Stimulated activated CD8-positive, alpha-beta memory T cell treated with anti-CD3 and anti-CD28 coated beads, Interleukin-2, amount 100 ng/mL, for 1 hour (primary cell): ENCODE measurements at places on chromosomes 2 and 18.

DNA sequence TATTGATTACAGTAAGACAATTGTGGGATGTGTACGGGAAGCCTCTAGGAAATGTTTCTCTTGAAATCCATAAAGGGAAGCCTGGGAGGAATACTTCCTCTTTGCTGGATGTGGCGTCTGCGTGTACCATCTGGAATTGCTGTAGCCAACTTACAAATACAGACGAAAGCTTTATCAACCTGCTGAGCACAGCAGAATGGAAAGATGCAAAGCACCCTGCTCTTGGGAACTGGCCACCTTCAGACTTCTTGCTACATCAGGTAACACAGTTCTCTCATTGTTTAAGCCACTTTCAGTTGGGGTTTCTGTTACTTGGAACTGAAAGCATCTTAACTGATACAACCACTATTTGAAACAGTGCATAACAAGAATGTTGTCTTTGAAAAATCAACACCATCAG lies 213.8 kb downstream of the HRH4 start:
- DNase-seq = no peak

- DNase-seq = no peak
Measured at GRCh38 chr2:18425210-18425703, 135.2 kb downstream of the RDH14 start.

DNA sequence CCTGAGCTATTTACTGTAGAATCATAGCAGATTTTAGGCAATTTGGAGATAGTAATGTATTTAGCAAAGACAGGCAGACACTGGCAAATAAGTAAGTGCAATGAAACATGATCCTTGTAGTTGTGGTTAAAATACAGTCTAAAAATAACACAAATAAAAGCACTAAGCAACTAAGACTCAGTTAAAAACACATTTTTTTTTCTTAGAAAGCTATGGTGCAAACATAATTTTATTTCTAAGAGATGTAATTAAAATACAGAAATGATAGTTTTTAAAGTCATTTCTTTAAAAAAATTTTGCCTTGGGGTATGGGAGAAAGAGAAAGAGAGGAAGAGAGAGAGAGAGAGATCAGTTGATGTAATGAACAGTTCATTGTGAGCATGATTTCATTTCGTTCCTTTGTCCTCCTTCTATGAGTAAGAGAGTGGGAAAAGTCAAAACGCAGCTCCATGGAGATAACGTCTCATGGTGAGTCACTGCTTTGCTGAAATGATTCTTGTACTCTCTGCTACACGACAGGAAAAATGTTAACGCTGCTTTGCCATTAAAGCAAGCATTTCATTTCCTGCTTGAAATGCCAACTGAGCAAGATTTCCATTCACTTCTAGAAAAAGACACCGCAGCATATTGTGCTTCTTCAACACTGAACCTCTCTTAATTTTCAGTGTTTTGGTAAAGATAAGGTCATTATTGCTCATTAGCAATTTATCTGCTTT lies 61.3 kb upstream of the PGAP1 start:
- no peak for DNase-seq

DNA sequence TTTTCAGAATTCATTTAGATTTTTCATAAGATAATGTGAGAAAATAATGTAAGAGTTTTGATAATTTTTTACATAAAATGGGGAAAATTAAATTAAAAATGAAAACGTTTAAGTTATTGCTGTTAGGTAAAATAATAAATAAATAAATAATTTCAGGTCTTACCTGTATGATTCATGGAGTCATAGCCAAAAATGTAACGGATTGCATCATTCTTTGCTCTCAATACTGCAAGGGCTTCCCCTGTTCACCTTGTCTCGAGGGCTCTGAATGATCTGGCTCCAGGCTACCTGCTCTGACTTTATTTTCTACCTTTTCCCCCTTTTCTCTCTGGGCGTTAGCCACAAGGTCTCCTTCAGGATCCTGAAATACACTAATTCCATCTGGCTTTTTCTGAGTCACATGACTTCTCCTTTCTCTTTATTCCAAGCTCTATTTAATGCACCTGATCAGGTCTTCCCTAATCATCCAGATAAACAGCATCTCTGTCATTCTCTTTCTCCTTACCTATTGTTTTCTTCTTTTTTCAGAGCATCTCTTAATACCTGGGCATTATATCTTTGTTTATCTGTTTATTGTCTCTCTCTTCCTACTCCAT lies 30.0 kb upstream of the CFAP36 start:
- DNase-seq = no peak

GRCh38 chr2:67579806-67580205 lies 182.7 kb downstream of the ETAA1 start:
- no peak for DNase-seq

DNA sequence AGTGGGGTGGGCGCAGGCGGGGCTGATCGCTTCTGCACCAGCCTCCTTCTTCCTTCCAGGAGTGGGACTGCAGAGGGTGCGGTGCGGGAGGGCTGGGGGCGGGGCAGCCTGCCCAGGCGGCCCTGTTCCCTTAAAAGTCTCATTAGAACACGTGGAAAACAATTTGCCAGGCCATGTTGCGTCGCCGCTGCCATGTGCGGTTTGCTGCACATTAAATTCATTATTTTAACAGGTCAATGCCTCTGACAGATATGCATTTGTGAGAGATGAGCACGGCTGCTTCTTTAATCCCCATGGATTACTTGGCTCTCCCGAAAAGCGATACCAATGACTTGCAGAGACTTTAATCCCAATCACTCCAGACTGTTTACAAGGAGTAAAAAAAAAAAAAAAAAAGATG lies 139.0 kb downstream of the CELF4 start:
- no peak for DNase-seq

DNA sequence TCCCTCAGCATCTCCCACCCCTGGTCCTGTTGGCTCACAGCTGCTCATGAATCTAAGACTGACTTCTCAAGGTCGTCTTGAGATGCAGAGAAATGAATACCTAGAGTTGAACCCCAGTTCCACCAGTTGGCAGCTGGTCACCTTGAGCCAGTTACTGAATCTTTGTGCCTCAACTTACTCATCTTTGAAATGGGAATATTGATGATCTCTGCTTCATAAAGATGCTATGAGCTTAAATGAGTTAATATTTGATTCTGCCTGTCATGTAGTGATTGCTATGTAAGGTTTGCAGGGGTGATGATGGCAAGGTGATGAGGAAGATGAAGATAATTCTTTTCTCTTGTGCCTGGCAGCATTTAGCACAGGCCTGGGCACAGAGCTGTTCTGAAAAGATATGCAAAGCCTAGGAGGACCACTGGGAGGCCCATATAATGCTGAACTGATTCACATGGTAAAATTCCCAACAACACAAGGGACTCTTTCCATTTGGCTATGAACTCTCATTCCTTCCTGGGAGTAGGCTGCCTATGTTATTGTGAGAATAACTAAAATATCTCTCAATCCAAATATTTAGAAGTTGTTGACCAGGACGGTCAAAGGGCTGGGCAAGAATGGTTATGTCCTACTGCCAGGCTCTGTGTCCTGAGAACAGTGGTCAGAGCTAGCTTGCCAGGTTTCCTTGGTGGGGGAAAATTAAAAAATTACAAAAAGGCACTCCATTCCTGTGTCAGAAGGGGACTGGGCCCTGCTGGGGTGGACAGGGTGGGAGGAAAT lies 70.9 kb downstream of the APOB start:
- no peak for DNase-seq

DNA sequence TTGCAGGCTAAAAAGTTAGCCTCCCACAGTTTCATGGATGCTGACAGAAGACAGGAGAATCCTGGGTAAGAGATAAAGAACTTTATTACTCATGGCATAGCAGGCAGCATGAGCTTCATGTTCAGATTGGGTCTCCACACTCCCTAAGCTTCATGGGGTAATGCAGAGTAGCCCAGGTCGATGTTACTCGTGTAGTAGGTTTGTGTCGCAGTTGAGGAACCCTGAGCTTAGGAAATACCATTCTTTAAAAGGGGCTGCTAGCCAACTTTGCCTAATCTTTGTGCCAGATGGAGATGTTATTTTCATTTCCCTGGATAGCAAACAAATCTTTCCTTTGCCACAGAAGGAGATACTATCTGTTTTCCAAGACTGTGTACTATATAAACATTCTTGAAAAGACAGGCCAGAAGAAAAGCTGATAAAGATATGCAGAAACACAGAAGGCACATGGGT lies 117.6 kb downstream of the LTBP1 start:
- no peak for DNase-seq

DNA sequence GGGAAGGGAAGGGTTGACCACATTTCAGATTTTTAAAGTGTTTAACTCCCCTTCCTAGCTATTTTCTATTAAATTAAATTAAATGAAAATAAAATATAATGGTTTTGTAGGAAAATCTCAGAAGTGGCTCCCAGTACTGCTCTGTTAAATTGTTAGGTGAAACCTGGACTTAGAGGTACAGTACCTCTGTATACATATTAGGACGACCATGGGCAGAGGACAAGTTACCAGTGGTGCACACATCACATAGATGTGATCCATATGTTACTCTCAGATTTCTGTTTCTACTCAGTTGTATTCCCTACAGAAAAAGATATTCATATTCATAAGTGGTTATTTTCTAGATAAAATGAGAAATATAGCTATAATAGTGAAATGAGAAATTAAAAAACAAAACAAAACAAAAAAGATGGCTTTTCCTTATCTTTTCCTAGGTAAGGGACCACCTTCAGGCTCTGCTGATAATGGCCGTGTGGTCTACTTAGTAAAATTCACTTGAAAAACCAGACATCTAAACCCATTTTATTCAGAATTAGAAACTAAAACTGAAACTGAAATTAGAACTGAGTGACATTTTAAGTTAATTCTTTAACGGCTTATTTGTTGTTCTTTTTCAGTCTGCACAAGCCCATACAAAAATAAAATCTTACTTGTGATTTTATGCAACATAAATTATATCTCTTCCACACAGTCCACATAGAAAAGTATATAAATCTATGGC lies 832.5 kb upstream of the CHAC2 start:
- no peak for DNase-seq

- DNase-seq = no peak
Measured at GRCh38 chr2:46390901-46391395, 88.4 kb upstream of the TMEM247 start.

- DNase-seq = peak; percentile 96
Measured at GRCh38 chr2:95165371-95166064, at the start of gene ZNF2. TSS of gene ZNF2 (plus strand) at chr2:95165809. CDS start at chr2:95176227, 10,418 bp downstream.

GRCh38 chr2:12928775-12929401 lies 212.2 kb downstream of the TRIB2 start:
- no peak for DNase-seq

DNA sequence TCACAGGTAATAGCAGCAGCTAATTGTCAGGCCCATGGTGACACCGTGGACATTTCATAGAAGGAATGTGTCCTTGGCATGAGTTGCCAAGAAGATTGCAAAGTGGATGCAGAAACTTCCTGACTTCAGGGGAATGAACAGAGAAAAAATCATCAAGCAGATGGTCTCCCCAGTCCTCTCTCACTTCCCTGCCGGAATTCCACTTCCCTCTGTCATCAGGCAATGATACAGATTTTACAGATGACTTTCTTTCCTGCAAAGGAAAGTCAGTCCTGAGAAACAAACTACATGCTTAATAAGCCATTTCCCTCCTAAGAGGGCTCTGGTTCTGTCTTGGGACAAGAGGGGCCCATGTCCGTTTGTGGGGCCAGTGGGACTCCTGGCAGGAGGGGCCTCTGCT lies 45.7 kb downstream of the KCNF1 start:
- no peak for DNase-seq

DNA sequence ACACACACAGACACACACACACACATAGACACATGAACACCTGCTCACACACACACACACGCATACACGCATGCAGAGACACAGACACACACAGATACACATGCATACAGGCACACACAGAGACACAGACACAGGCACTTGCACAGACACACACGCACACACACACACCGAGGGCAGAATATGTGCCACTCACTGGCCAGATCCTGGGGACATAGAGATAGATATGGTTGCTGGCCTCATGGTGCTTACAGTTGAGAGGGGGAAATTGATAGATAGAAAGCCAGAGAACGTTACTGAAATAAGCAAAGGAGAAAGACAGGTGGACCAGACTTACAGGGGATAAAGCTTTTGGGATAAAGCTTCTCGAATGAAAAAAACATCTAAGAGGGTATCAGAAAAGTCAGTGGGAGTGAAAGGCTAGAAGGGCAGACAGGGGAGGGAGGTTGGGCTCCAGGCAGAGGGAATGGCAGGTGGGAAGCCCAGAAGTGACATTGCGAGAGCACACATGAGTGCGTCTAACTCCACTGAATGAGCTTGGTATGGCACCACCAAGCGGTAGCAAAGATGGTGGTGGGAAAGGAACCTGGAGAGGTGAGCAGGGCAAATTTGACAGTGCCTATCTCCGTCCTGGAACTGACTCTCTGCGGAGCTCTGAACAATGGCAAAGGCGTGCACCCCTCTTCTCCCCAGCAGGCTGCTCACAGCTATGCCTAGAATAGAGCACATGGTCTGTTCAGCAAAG lies 390.1 kb upstream of the TRIB2 start:
- no peak for DNase-seq

- no peak for DNase-seq
Measured at GRCh38 chr2:160989778-160990177, 170.4 kb upstream of the TANK start.
